ENCODE measurements at places on chromosomes 12 and 14. TPM values are rescaled to one million over a fixed set of nuclear protein-coding genes. Genes with fewer than 3 reads are reported as not detected.

Gene SOAT2
- total RNA-seq, result 0.20 TPM

Gene BMAL2
- total RNA-seq, result 3.1 TPM

Gene FAM181A
- not detected for total RNA-seq

Gene GLS2
- total RNA-seq, result 1.1 TPM

Gene TAS2R20
- total RNA-seq, result 1.1 TPM

Gene METTL25
- 13.5 TPM for total RNA-seq

Gene PTPRR
- 0.29 TPM for total RNA-seq

Gene MYF6
- not detected for total RNA-seq

Gene NRIP2
- total RNA-seq, result 3.1 TPM

Gene DPPA3
- not detected for total RNA-seq

Gene ADIPOR2
- 52.5 TPM for total RNA-seq

Gene CRADD
- 56.1 TPM for total RNA-seq

- DNase-seq, result peak; percentile 37
Measured at GRCh38 chr14:74980731-74981461, 21.8 kb upstream of the EIF2B2 start.

DNA sequence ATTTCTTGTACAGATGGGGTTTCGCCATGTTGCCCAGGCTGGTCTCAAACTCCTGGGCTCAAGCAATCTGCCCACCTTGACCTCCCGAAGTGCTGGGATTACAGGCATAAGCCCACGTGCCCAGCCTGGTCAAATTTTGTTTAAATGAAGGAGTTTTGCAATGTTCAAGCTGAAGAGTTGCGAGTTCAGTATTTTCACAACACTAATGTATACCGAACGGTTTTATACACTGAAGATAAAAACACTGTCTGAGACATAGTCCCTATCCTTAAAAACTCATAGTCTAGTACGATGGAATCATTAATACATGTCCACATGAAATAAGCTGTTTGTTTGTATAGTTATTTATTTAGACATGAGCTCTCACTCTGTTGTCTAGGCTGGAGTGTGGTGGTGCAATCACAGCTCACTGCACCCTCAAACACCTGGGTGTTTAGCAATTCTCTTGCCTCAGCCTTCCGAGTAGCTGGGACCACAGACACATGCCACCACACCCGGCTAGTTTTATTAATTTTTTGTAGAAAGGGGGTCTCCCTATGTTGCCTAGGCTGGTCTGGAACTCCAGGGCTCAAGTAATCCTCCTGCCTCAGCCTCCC, 15.4 kb downstream of the TRAPPC6B start:
- no peak for DNase-seq

GRCh38 chr12:71472441-71472911, 32.9 kb downstream of the LGR5 start:
- DNase-seq, result no peak

- DNase-seq, result no peak
Measured at GRCh38 chr14:50967790-50968189, 23.5 kb upstream of the PYGL start.

- DNase-seq, result no peak
Measured at GRCh38 chr12:96980991-96981414, 73.9 kb downstream of the NEDD1 start.

DNA sequence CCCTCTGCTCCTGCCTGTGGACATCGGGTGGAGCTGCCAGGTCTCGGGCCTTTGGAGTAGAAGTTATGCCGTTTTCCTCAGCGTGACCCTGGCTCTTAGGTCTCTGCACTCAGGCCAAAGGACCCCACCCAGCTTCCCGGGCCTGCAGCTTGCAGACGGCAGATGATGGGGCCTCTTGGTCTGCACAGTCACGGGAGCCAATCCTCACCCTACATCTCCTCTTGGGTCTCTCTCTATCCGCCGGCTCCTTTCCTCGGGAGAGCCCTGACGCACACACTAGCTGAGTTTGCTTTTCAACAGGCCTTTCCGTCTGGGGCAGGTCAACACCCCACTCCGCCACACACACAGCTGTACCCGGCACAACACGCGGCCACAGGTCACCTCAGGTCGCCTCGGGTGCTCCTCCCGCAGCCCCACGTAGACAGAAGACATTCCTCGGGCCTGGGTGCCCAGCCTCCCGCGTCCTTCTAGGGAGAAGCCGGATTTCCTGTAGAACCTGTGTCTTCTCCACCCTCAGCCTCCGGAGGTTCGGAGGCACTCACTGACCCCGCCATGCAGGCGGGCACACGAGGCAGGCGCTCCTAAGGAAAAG, 9.9 kb downstream of the GALNT9 start:
- no peak for DNase-seq

GRCh38 chr14:69392481-69392880, 5.6 kb downstream of the ERH start:
- DNase-seq, result no peak

DNA sequence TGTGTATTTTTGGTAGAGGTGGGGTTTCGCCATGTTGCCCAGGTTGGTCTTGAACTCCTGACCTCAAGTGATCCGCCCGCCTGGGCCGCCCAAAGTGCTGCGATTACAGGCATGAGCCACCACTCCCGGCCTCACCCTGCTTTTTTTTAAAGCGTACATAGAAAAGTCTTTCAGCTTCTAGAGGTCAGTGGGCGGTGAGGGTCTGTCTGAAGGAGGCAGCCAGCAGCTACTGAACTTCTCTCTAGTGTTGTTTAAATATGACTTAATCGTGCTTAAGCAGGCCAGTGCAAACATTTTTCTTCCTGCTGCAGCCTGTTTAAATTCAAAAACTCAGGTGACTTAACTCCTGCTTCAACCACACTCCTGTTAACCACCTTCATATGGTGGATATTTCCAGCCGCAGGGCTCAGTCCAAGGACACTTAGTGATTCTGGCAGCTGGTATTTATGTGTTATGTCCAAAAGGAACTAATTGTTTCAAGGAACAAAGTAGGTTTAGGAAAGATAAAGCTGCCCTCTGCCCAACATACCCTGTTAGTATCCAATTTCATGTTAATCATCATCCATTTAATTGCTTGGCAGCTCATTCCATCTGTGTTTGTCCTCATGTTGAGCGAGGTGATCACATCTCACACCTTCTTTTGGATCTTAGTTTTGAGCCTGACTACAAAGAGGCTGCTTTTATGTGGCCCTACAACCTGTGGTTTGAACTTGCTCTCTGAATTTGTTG, 2.0 kb downstream of the PRKAB1 start:
- no peak for DNase-seq

DNA sequence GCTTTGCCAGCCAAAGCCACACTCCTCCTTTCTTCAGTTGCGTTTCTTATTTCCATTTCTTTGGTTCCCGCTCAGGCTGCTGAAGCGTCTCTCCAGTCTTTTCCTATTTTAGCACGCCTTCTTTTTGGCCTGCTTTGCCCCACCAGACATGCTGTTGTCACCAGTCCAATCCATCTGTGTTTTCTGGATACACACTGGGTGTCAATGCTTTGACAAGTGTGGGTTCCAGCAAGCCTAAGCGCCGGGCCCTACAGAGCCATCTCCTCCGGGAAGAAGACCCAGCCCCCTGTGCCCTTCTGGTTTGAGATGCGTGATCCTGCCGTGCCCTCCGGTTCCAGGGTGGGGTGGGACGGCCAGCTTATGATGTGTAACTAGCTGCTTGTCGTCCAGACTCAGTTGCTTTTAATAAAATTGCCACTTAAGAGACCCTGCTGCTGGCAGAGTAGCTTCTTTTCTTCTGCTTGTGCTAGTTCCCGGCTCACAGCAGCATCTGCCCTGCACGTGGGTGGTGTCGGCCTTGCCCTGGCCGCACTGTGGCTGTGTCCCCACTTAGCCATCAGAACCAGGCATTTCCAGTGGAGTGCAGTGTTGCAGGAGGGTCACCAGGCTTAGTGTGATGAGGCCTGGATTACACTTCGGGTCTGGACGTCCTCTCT, 29.7 kb downstream of the EML1 start:
- DNase-seq, result no peak

DNA sequence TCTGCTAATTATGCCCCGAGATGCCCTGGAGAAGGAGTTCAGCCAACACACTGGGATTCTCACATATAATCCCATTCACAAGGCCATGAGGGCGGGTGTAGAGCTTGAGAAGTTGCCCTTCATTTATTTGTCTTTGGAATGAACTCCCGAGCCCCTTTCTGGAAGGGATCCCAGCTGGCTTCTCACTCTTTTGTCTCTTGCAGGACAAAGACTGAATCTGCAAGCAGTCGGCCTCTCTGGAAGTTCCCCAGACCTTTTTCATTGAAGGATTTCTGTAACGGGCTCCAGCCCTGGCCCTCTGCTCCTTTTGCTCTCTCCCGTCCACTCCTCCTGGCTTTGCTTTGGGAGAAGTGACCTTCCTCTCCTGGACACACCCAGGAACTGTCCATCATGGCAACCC, 163.3 kb upstream of the SFSWAP start:
- no peak for DNase-seq

DNA sequence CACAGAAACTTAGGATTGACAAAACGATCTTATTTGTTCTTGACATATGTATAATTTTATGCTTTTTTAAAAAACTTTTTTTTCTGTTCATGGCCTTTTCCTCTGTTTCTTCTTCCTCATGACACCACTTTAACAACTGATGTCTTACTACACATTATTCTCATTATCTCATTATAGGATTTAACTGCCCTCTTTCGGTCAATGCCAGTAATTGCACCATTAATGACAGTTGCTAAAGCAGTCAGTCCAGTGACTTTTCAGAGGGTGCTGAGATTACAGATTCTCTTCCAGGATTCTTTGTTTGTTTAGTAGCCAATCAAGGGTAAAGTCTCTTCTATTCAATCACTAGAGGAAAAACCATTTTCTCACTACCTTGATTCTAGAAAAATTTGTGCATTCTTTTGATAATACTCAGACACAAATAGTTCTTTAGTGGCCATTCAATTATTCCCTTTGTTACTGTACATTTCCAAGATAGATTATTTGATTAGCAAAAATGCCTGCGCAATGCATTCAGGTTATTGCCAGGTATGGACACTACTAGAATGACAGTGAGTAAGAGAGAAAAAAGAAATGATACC, 50.1 kb downstream of the KLRG1 start:
- DNase-seq, result no peak

DNA sequence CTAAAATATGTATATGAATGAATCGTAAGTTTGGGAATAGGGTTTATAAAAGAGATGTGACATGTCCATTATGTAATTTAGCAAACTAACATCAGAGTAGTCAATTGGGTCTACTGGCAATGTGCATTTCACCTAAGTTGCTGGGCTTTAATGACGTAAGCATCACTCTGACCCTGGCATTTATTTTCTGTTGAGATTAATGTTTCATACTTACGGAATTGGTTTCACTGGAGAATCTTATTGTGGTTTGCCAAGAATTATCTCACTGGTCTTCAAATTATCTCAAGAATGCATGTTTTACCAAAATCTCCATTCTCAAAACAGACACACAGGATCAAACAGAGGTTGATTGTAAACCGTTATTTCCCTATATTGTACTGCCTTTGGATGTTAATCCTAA, 437.1 kb downstream of the NPAS3 start:
- no peak for DNase-seq

DNA sequence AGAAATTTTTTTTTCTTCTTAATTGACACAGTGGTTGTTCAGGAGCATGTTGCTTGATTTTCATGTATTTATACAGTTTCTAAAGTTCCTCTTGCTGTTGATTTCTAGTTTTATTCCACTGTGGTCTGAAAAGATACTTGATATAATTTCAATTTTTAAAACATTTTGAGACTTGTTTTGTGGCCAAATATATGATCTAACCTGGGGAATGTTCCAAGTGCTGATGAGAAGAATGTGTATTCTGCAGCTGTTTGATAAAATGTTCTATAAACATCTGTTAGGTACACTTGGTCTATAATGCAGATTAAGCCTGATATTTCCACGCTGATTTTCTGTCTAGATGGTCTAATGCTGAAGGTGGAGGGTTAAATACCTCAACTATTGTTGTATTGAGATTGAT, 151.4 kb upstream of the IFNG-AS1 start:
- no peak for DNase-seq

GRCh38 chr12:116262741-116263140, 14.8 kb downstream of the MED13L start:
- DNase-seq, result no peak

- DNase-seq, result no peak
Measured at GRCh38 chr12:40015345-40015744, 90.5 kb downstream of the SLC2A13 start.

DNA sequence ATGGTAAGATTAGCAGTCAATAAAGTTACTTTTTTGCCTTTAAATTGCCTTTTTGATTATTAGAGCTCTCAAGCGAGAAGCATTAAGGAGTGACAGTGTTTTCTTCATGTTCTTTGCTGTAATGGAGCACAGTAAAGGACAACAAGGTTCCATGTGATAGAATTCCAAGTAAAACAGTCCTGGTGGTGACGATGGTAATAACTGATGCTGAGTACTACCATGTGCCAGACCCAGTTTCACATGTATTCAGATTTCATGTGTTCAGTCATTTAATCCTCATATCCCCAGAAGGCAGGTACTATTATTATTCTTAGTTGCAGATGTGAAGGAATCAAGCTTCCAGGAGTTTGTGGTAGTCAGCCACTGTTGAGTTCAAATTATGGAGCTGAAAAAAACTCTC, 79.0 kb downstream of the FRMD6 start:
- no peak for DNase-seq

DNA sequence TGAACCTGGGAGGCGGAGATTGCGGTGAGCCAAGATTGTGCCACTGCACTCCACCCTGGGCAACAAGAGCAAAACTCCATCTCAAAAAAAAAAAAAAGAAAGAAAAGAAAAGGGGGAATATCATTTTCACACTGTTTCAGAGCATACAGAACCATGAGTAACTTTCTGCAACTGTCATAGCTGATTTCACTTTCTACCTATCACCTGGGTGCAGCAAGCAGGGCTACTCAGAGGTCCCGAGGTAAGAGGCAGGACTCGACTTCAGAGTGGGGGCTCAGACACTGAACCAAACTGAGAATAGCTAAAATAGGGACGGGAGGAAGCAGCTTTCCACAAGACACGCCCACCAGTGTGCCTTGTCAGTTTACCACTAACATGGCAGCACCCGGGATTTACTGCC, 29.8 kb downstream of the OR10P1 start:
- DNase-seq, result no peak

GRCh38 chr14:103456167-103456835, 66.3 kb downstream of the CKB start:
- no peak for DNase-seq

- peak; percentile 25 for DNase-seq
Measured at GRCh38 chr12:53057816-53058500, 8.1 kb downstream of the TNS2 start.

DNA sequence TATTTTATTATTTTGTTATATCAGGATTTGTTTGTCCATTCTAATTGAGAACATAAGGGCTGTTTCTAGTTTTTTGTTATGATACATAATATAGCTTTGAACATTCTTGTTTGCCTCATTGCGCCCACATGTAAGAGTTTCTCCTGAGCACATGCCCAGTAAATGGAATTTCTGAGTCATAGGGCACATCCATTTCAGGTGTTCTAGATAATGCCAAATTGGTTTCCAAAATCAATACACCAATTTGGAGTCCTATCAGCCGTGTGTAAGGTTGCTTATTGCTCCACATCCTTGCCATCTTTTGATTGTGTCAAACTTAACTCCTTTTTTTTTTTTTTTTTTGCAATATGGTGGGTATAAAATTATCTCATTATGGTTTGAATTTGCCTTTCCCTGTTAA, 97.9 kb upstream of the RESF1 start:
- DNase-seq, result no peak

Measured in heart left ventricle (tissue), 16 donors.